Omental fat pad (tissue), 4 donors: ENCODE measurements at places on chromosomes 13 and 19.

DNA sequence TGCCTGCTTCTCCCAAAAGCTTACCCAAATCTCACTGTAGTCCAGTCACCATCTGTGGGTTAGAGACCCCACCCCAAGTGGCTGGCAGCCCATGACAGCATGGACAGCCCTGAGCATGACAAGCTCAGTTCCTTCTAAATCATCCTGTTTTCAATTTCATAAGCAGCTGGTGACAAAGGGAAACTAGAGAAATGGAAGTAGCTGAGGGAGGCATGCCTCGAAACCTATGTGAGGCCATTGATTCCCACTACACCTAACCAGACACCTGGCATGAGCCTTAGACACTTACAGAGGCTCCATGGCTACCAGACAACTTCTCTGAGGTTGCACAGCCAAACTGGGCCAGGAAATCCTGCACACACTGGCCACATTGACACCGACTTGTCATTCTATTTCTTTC is 56.2 kb downstream of the ABCC4 start:
- no peak for DNase-seq

DNA sequence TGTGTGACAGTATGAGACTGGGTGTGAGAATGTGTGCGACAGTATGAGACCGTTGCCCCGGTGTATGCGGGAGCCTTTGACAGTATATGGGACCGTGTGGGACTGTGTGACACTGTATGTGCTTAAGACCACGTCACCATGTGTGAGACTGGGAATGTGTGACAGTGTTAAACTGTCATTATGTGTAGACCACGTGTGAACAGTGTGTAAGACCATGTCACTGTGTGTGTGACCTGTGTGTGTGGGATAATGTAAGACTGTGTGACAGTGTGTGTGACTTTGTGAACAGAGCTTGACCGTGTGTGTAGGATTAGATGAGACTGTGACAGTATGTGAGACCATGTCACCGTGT is 549 bp downstream of the ZNF583 start:
- DNase-seq, result no peak

DNA sequence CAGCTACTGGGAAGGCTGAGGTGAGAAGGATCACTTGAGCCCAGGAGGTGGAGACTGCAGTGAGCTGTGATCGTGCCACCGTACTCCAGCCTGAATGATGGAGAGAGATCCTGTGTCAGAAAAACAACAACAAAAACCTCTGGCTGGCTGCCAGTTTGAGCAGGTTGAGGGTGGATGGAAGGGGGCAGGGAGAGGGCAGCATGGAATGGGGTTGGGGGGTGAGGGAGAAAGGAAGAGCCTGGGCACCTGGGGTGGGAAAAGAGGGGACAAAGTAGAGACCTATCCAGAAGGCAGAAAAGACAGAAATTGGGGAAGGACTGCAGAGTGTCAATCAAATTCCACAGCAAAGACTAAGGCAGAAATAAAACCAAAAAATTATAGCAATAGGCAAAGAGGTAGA is 4.7 kb downstream of the SLC1A5 start:
- DNase-seq, result no peak

DNA sequence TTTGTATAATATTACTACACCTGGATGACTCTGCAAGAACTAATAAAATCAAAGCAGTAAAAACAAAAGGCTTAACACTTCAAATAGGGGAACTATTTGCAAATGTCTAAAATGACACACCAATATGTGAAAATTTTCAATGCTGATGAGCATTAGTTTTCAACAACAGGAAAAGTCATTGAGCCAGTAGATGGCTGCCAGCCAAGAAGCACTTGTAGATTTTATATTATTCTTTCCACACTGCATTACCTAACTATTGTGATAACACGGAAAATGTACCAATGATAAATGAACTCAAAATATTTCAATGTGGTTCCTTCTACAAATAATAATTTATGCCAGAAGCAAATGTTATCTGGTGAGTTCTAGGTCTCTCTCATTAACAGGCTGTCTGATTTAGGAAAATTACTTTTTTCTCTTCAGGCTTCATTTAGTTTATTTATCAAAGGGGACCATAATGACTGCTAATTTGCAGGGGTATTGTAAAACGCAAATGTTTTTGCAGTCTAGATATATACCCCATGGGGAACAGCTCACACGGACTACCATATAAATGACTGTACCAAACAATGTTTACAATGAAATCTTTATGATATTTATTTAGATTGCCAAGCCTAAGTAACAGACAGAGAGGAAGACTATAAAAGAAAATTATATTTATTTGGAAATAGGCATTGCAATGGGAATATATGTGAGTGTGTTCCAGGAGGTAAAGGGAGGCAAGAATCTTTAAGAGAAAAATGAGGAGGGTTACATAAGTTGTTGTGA is 407.8 kb downstream of the LIG4 start:
- no peak for DNase-seq

DNA sequence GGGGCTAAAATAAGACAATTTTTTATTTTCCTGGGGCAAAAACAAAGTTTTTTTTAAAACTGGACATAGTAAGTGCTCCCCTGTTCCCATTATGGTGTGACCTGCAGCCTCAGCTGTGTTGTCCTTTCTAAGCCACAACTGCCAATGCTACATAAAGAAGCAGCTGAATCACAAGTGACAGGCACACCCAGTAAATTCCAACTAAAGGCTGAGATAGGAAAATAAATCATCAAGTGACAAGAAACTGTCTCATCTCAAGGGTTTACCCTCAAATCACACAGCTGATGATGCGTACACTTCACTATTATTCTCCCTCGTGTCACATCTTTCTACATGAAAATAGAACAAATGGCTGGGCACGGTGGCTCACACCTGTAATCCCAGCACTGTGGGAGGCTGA is 28.7 kb downstream of the STK24 start:
- no peak for DNase-seq

GRCh38 chr19:3506384-3507340 is 551 bp downstream of the FZR1 start:
- DNase-seq, result no peak

DNA sequence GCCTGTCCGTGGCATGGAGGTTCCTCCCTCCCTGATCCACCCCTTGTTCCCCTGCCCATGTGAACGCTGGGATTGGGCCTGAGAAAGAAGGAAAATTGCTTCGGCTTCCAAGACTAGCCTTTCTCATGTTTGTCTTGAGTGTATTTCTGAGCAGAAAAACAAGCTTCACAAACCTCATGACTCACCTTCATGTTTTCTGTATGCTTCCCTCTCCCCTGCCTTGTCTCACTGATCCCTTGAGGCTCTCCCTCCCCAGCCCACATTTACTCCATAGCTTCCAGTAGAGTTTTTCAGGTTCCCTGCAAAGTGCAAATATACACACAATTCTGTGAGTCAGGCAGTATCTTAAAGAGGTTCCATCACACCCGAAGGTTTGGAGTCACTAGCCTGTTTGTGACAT is 572.4 kb downstream of the UQCRFS1 start:
- DNase-seq, result no peak

DNA sequence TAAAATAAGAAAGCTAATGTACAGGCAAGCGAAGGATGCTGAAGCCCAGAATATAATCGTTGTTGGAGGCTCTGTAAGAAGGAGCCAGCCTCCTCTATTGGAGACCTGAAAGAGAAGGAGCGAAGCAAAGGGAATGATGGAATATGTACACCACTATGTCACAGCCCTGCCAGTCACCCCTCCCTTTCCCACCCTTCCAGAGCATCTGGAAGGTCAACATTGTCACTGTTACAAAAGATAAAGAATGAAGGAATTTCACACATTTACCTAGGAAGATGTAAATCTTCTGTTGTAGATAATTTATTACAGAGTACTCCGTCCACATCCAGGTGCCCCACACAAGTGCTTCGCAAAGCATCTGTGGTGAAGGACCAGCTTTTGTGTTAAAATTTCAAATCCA is 39.7 kb upstream of the SACS start:
- DNase-seq, result no peak

DNA sequence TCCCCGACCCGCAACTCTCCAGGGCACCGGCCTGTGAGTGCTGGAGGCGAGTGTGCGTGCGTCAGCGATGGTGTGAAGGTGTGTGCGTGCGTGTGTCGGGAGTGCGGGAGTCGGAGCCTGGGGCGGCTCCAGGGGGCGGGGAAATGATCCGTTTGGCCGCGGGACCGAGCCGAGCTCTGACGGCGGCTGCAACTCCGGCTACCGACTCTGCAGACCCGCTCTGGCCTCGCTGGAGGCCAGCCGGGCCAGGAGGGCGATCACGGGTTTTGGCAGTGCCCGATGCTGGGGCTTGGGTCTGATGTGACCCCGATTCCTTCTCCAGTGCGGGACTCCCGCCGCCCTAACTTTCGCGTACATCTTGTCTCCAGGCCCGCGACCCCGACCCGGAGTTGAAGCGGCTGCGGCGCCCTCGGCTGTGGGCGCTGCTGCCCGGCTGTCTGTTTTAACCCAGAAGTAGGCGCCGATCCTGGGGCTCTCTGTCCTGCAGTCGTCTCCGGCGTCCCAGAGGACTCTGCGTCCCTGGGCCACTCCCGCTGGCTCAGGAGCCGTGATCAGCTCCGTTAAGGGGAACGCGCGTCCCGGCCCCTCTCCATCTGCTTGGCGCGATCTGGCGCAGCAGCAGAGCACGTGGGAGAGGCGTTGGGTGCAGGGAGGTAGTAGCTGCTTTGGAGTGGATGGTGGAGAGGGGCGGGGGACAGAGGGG is 1.2 kb downstream of the CHST8 start:
- no peak for DNase-seq

- no peak for DNase-seq
Measured at GRCh38 chr19:1063030-1063908, 3.7 kb upstream of the ARHGAP45 start.

DNA sequence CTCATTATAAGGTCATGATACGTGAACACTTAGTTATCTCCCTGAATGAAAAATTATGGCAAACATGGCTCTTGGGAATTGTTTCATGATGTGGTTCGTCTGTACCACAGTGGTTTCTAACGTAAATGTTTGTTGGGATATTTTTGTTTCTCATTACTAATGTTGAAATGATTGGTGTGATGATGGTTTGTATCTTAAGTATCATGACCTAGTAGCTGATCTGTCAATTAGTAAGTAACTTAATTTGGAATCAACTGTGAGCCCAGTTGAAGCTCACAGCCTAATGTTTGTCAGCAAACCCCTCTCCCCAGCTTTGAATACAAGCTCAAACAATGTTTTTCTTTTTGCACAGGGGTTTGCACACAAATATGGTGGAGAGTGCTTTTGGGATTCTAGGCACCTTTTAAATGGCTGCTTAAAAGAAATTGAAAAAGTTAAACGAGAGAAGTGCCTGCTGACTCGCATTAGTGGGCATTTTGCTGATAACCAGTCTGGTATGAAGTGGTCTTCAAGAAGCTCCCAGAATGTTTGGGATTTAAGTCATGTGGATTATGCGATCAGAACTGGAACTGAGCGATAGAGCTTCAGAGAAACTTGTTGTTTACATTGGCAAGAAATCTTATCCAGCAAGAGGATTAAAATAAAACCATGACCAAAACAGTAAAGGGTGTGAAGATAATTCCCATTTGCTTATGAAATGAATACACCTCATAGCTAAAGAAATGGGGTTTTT is 68.2 kb downstream of the LMO7 start:
- no peak for DNase-seq

DNA sequence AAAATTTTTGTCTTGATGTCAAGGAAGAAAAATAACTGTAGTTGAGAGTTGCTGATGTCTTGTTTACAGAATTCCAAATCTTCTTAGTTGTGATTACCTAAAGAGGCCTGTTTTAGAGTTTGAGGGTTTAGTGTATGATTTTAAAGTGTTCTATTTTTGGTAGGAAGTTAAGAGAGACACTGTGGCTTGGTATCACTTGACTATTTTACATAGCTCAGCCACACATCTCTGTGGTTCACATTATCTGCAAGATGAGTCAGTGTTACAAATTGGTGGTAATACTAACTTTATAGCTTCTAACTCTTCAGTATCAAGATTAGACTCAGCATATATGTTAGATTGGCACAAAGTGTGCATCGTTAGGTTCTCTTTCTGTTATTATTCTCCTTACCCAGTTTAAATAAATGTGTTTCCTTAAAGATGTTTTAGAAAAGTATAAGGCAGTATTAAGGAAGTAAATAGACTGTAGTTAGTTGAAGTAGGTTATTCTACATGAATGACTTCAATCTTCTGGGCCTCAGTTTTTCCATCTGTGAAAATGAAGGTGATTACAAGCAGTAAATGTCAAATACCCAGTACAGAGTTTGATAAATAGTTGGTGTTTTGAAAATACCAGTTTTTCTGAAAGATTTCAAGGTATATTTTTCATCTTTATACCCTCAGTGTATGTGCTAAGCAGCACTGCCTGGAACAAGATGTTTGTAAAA is 33.4 kb downstream of the COG6 start:
- DNase-seq, result no peak

GRCh38 chr19:33368074-33368864 is 5.2 kb upstream of the CEBPG start:
- DNase-seq, result no peak

- no peak for DNase-seq
Measured at GRCh38 chr13:90447734-90448101, 899.8 kb upstream of the MIR17HG start.

GRCh38 chr19:6773323-6773931 is 919 bp downstream of the VAV1 start:
- no peak for DNase-seq

GRCh38 chr13:46160471-46161066 is 21.4 kb downstream of the LCP1 start:
- DNase-seq, result no peak

GRCh38 chr13:89806594-89806993 is 1540.9 kb upstream of the MIR17HG start:
- no peak for DNase-seq

DNA sequence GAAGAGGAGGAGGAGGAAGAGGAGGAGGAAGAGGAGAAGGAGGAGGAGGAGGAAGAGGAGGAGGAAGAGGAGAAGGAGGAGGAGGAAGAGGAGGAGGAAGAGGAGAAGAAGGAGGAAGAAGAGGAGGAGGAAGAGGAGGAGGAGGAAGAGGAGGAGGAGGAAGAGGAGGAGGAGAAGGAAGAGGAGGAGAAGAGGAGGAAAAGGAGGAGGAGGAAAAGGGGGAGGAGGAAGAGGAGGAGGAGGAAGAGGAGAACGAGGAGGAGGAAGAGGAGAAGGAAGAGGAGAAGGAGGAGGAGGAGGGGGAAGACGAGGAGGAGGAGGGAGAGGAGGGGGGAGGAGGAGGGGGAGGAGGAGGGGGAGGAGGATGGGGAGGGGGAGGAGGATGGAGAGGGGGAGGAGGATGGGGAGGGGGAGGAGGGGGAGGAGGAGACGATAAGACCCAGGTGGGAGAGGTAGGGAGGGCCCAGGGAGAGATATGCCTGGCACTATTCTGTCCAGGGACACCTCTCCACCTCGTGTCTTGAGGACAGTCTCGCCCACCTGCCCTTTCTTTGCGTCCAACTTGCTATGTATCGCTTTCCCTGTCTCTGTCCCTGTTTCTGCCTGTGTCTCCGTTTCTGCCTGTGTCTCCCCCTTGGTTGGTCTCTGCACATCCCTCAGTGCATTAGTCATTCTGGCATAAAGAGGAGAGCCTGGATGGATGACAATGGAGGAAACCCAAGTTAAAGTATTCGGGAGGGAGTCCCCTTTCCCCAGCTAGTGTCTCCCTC is 7.1 kb upstream of the KLK5 start:
- no peak for DNase-seq

- DNase-seq, result no peak
Measured at GRCh38 chr13:50419331-50419865, 404.2 kb downstream of the KCNRG start.
